Pancreas (tissue), 10 donors: ENCODE measurements at places on chromosomes 3 and 15.

- DNase-seq = no peak
These were observed 4.2 kb downstream of the PTPRG start for GRCh38 chr3:61565569-61565968.

DNA sequence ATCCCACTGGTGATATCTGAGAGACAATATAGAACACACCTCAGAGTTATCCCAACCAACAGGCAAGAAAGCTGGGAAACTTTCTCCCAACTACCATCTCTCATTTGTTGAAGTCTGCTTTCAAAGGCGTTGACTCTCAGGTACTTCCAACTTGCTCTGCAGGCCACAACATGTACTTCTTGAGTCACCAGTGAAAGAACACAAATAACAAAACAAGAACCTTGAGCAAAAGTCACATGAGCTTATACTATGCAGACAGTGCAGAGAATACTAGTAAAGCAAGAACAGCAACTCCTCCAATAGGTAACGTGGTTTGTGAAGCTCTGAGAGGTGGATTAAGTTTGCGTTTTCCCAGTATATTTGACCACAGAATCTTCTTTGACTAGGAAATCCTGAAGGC lies 20.6 kb downstream of the SNTN start:
- no peak for DNase-seq

DNA sequence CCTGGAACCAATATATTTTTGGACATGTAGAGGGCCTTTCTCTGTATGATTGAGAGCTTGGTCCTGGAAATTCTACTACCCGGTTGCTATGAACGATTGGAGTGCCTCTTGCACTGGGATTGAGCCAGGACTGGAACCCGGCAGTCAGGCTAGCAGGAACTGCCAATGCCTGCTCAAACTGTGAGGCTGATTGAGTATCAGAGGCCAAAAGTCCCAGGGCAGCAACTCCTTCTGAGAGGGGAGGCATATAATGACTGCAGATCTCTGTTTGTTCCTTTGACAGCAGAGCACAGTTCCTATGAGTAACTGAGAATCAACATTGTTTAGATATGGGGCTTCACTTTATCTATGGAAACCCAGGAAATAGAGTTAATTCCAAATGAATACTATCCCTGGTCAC lies 12.9 kb downstream of the IQCH start:
- DNase-seq = no peak

GRCh38 chr3:150170852-150171520 lies 200.3 kb upstream of the PFN2 start:
- no peak for DNase-seq

DNA sequence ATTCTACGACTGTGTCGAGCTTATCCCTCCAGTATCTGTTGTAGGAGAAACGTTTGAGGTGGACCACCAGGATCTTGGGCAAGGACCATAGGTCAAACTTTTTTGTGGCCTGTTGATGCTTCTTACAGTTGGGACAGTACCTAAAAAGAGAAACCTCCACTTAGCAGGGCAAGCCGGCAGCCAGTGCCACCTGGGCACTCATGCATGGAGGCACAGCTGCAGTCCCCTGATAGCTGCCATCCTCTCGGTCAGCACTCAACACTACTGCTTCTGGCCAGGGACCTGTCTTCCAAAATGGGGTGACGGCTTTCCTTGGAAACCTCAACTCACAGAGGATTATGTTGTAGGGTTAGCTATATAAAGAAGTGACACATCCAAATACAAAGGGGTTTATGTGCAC lies 7.0 kb upstream of the C3orf62 start:
- no peak for DNase-seq

DNA sequence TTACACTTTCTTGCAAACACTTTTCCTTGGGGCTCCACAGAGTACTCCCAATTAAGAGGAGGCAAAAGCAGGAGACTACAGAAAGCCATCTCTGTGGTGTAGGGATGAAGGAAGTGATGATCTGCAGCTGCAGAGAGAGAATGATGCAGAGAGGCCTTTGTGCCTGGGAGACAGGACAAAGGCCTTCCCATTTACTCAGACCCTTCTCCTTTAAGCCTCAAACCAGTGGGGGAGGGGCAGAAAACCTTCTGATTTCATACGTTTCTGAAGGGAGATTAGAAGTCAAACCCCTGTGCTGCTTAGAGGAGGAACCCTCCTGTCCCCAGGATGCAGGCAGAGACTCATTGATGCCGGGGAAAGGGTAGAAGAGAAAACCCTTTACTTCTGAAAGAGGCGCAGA lies 130.8 kb downstream of the NEO1 start:
- DNase-seq = no peak

GRCh38 chr15:65062726-65063125 lies 5.1 kb downstream of the RASL12 start:
- no peak for DNase-seq

DNA sequence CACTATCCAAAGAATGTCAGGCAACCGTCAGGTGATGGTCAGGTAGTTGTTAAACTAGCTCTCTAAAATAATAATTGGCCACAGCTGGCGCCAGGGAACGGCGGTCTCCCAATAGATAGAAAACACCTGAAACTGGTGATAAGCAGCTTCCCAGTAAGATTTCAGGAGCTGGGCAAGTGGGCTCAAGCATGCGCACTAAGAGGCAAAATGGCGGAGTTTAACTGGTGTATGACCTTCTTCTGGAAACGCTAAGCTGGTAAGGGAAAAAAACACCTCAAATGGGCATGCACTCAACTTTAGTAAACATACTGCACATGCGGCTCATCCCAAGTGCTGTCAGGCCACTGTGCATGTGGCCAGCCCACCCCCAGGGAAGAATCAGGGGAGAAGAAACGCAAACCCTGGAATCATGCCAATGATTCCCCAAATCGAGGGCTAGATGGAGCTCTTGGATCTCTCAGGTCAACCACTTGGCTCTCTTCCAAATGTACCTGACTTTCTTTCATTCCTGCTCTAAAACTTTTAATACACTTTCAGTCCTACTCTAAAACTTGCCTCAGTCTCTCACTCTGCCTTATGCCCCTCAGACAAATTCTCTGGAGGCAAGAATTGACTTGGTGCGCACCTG lies 195.0 kb downstream of the ZNF621 start:
- no peak for DNase-seq

DNA sequence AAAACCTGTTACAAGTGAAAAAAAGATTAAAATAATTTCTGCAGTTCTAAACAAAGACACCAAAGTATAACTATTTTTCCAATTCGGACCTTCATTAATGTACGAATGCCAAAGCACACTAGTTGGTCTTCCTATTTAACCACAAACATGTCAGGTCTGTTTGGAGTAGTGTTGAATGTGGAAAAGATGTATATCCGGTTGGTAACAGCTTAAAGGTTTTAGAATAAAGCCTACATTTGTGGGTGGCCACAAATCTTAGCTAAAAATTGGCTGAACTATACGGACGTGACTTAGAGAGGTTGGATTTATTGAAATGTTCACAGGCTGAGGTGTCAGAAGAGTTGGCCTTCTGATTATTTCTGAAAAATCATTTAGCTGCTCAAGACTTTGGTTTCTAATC lies 78.4 kb downstream of the FSIP1 start:
- no peak for DNase-seq

- DNase-seq = no peak
These were observed 98.9 kb downstream of the IQSEC1 start for GRCh38 chr3:12974334-12974733.

DNA sequence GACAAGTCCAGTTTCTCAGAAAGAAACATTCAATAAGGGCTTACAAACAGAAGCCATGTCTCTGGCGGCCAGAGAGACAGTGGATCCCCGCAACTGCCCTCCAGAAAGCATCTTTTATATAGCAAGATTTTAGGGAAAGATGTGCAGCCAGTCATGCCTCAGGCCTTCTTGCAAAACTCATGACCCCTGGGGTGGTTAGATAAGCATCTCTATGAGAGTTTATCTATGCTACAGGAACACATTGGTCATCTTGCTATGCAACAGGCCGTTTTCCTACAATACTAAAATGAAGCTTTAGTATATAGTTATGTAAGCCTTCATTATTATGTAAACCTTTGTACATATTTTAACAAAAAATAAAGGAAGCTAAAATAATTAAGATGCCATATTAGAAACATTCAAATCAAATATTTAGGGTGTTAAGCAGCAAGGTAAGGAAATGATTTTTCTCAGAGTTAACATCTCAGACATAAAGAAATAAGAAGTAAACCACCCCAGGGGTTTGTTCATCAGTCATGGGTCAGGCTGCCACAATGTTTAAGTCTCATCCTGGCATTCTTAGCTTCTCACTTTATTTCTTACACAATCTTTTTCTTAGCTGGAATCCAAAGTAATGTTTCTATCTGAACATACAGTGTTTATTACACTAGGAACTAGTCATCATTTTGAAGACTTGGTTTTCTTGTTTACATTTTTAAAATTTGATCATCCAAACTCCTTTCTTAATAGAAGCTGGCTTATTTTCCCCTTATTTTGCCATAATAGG lies 6.3 kb upstream of the FSIP1 start:
- no peak for DNase-seq

GRCh38 chr15:84631706-84632272 lies 22.3 kb downstream of the WDR73 start:
- no peak for DNase-seq
